ENCODE measurements at places on chromosomes 13 and 19.

GRCh38 chr13:59666504-59666903, 497.2 kb downstream of the DIAPH3 start:
- no peak for DNase-seq

GRCh38 chr13:25625414-25625813, 253.6 kb downstream of the ATP8A2 start:
- DNase-seq, result peak; percentile 44

- no peak for DNase-seq
These were observed 211.0 kb downstream of the SLC7A1 start for GRCh38 chr13:29384466-29384865.

GRCh38 chr13:52892925-52893324, 44.5 kb upstream of the PCDH8 start:
- DNase-seq, result no peak

GRCh38 chr13:53005626-53006025, 23.0 kb upstream of the OLFM4 start:
- no peak for DNase-seq

DNA sequence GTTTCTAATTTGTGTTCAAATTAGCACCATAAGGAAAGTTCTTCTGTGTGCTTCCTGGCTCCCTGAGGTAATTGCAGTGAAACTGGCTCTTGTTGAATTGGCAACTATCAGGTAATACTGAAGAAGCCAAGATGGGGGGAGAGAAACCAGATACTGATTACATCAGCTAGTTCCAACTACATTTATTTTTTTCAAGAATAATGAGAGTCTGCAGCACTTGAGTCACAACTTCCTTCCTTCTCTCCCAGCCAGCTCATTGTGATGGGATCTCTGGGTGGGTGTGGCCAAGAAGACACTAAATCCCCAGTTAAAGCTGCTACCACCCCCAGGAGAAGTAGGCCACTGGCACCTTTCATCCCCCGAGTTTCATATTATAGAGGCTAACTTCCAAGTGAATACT, 100.7 kb upstream of the RXFP2 start:
- no peak for DNase-seq

DNA sequence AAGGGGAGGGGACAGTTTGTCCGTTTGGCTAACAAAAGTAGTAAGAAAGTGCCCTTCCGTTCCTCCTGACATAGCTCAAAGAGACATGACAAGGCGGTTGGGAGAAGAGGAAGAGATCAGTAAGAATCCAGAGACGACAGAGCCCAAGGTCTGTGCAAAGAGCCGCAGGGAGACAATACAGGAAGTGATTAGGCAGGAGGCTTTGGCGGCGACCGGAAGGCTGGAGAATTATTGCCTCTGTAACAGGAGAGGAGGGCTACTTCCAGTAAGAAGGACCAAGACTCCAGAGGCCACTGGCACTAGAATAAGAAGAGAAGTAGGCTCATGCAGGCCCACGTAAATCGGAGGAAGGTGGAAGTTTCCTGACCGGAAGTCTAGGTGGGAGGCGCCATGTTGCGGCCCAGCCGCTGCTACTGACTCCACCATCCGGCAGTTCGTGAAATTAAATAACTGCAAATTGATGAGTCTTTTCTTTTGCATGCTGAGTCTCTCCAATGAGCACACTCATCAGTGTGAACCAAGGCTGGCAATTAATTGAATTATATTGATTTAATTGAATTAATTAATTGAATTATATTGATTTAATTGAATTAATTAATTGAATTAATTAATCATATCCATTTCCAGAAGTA, 9.9 kb downstream of the RFX2 start:
- DNase-seq, result no peak

DNA sequence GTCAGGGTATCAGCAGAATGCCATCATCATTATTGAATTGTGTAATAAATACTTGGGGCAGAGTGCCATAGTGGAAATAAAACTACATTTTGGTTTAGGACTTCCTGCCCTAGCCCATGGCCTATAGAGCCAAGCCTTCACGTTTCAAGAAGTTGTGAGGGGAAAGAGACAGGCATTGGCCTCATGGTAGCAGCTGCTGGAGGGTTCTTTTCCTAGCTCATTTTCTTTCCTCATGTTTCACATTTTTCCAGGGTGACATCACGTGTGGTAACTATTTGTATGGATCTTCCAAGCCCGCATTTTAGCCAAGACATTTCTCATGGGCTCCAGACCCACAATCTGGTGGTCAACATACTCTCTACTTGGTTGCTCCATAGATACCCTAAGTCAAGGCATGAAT, 80.4 kb downstream of the LRCH1 start:
- no peak for DNase-seq

DNA sequence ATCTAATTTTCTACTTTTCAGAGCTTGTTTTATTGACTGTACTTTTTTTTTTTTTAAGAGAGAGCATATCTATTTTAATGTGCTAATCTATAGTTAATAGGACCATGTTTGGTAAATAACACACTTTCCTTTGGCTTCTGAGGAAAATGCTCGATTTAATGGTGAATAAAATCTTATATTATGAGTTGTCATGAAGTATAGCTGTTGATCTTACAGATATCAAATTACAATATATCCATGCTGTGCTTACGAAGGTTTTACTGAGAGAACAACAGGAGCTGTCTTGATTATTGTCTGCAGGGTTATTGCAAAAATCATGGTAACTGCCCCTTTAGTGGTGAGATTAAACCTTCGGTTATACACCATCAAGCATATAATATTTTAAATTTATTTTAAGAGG, 29.6 kb downstream of the URI1 start:
- no peak for DNase-seq

DNA sequence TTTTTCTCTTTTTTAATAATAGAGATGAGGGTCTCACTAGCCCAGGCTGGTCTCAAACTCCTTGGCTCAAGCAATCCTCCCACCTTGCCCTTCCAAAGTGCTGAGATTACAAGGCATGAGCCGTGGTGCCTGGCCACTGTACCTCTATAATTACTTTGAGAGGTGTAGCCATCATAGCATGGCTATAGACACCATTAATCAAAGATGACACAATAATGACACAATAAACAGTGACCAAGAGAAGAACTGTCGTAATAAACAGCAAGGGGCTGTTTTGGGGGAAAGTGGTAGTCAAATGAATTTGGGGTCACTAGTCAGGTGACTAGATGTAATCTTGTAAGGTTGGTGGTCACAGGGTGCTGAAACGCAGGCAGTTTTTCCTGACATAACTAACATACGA, 30.4 kb downstream of the KLF5 start:
- DNase-seq, result no peak

DNA sequence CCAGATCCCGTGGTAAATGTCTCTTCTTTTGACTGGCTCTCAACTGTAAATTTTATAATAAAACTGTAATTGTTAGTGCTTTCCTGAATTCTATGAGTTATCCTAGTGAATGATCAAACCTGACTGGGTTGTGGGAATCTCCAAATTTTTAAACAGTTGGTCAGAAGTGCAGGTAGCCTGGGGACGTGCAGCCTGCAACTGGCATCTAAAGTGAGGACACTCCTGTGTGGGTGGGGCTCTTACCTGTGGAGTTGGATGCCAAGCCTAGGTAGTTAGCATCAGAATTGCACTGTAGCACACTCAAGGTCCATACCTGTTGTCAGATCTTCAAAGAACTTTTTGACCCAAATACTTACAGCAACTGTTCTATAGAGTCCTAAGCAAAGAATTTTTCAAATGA, 207.1 kb upstream of the NBEA start:
- DNase-seq, result no peak

GRCh38 chr19:44891016-44891882, at the start of gene TOMM40:
Gene TOMM40 (plus strand): TSS chr19:44891254. CDS start chr19:44891416, 162 bp downstream.
- peak; percentile 100 for DNase-seq

DNA sequence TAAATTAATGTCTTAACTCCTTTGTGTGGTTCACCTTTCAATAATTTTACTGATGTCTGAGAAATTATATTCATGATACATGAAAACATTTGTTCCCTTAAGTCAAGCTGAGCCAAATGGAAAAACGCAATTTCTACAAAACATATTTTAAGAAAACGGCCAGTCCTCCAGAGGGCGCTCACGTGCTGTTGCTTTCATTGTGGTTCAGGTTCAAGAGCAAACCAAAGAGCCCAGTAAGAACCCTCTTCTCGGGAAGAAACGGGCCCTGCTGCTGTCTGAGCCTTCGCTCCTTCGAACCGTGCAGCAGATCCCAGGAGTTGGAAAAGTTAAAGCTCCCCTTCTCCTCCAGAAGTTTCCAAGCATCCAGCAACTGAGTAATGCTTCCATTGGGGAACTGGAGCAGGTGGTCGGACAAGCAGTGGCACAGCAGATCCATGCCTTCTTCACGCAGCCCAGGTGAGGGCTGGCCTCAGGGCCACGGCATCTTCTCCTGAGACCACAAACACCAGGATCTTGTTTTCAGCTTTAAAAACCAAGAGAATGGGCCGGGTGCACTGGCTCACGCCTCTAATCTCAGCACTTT, 4.3 kb downstream of the FAAP24 start:
- peak; percentile 39 for DNase-seq

GRCh38 chr13:106525865-106526264, 9.6 kb downstream of the EFNB2 start:
- no peak for DNase-seq

GRCh38 chr13:33409673-33410510, 124.3 kb upstream of the STARD13 start:
- DNase-seq, result no peak

- no peak for DNase-seq
These were observed 17.7 kb upstream of the POU4F1 start for GRCh38 chr13:78620936-78621470.

DNA sequence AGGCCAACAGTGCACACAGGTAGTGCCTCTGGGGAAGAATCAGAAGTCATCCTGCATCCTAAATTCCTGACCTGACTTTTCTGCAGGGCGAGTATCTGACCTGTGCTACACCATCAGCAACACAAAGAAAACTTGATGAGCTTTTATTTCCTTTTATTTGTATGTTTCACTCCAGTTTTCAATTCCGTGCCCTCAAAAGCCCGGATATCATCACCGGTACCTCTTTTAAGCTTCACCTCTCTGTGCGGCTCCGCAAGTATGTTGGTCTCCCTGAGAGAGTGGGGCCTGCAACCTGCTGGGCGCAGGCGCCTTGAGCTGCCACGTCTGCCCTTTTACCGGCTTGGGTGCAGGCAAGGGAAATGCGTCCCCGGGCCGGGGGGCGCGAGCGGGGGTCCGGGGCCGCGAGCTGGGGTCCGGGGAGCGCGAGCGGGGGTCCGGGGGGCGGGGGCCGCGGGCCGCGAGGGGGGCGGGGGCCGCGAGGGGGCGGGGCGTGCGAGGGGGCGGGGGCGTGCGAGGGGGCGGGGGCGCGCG, 4.3 kb upstream of the DUXA start:
- peak; percentile 29 for DNase-seq

GRCh38 chr13:28494504-28494777, 487 bp downstream of the FLT1 start:
- no peak for DNase-seq

GRCh38 chr13:111114362-111115060, 599 bp upstream of the ARHGEF7 start:
- no peak for DNase-seq

GRCh38 chr19:41955521-41955920, 3.6 kb downstream of the RABAC1 start:
- DNase-seq, result no peak

DNA sequence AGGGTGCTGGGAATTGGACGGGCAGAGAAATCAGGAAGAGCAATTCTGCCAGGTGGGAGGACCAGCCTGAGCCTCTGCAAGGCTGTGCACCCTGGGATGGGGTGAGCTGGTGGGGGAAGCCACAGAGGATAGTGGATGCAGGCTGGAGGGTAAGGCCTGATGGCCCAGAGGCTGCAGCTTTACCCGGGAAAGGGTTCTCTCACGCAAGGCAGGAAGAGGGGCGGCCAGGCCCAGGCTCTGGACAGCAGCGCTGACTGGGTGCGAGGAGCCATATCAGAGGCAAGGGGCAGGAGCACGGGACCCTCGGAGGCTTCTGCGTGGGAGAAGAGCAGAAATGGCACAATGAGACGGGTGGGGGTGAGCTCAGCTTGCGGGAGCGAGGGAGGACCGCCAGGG, 104.6 kb downstream of the SOX1 start:
- no peak for DNase-seq

DNA sequence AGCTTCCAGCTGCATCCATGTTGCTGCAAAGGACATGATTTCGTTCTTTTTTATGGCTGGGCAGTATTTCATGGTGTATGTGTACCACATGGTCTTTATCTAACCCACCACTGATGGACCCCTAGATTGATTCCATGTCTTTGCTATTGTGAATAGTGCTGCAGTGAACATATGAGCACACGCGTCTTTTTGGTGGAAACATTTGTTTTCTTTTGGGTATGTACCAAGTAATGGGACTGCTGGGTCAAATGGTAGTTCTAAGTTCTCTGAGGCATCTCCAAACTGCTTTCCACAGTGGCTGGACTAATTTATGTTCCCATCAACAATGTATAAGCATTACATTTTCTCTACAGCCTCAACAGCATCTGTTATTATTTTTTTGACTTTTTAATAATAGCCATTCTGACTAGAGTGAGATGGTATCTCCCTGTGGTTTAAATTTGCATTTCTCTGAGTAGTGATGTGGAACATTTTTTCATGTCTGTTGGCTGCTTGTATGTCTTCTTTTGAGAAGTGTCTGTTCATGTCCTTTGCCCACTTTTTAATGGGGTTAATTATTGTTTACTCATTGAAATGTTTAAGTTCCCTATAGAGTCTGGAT, 6.8 kb upstream of the UBE2L5 start:
- no peak for DNase-seq

- DNase-seq, result no peak
These were observed 62.1 kb downstream of the ERICH4 start for GRCh38 chr19:41505105-41505504.

- no peak for DNase-seq
These were observed 276.3 kb upstream of the SOX21 start for GRCh38 chr13:94988654-94989053.

DNA sequence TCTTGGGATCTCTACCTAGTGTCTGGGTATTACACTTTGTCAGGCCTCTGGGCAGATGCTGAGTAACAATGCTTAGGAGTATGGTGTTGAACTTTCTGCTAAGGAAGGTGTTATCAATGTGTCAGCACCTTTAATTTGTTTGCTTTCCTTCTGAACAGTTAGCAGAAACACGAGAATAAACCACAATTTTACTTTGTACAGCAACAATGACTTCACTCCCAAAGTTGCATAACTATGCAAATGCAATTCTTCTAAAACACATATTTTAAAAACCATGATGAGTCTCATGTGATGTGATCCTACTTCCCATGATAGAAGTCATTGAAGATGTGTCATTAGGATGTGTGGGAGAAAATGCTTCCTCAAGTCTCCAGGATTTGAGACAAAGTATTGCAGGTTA, 155.0 kb downstream of the POSTN start:
- DNase-seq, result no peak

- DNase-seq, result no peak
These were observed 3.5 kb downstream of the ANGPTL4 start for GRCh38 chr19:8367327-8368001.

- peak; percentile 60 for DNase-seq
These were observed 237.6 kb upstream of the IRS2 start for GRCh38 chr13:110023729-110024644.

GRCh38 chr13:77374786-77375185, 47.9 kb upstream of the MYCBP2 start:
- no peak for DNase-seq

- no peak for DNase-seq
These were observed 189.0 kb downstream of the LMO7 start for GRCh38 chr13:75825161-75825560.
